ENCODE measurements at places on chromosomes 16 and 17.

DNA sequence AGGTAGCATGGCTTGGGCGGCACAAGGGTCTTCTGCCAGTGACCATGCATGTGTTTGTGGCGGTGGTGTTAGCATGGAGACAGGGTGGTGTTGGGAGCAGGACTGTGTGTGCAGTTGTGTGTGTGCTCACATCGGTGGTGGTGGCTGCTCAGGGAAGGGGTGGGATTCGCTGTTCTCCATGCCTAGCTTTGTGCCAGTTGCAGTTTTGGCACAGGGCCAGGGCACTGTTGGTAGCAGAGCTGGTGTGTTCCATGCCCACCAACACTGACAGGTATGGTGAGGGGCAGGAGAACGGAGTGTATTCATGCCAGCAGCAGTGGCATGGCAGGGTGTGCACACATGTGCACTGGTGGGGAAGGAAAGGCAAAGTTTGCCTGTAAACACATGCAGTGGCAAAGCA is 77.3 kb upstream of the TEKT1 start:
- DNase-seq: no peak

GRCh38 chr17:978103-979093 is 1.2 kb downstream of the NXN start:
- no peak for DNase-seq

- peak; percentile 42 for DNase-seq
These were observed at the start of gene PLCG2 for GRCh38 chr16:81778861-81779535. Gene PLCG2 (plus strand): TSS chr16:81779291. CDS start chr16:81785990, 6,699 bp downstream.

DNA sequence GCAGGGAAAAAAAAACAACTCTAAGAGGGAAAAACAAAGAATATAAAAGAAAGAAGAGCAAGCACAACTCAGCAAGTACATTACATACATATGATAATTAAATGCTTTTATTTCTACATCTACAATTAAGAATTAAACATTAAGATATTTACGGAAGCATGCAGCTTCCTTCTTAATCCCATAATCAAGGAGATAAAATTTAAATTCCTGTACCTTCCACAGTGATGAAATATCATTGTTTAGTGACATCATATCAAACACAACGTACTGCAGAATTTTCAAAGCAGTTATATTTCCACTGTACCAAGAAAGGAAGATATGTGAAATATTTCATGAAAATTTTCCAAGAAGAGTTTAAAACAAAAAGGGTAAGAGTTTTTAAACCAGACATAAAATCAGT is 26.0 kb downstream of the KANSL1 start:
- no peak for DNase-seq

DNA sequence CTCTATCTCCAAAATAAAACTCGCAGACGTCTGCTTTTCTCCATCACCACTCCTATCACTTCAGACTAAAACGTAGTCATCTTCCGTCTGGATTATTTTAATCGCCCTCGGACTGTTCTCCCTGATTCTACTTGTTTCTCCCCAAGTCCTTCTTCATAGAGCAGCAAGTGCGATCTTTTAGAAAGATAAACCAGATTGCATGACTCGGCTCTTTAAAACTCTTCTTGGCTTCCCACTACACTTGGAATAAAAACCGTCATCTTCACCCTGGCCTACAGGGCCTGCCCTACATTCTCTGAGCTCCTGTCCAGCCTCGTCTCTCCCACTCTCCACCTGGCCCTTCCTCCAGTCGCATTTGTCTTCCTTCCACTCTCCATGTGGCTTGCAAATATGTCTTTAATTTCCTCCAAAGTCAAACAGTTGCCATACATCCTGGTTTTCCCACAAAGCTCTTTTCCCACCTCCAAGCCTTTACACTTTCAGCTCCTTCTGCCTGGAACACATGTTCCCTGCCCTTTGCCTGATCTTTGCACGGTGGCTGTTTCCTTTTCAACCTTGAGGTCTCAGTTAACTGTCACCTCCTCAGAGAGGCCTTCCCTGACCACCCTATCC is 70.5 kb upstream of the DHX40 start:
- no peak for DNase-seq

- DNase-seq: no peak
These were observed 232.9 kb downstream of the UTP18 start for GRCh38 chr17:51493206-51493605.

- DNase-seq: no peak
These were observed 179.3 kb downstream of the TMEM132E start for GRCh38 chr17:34758718-34759117.

DNA sequence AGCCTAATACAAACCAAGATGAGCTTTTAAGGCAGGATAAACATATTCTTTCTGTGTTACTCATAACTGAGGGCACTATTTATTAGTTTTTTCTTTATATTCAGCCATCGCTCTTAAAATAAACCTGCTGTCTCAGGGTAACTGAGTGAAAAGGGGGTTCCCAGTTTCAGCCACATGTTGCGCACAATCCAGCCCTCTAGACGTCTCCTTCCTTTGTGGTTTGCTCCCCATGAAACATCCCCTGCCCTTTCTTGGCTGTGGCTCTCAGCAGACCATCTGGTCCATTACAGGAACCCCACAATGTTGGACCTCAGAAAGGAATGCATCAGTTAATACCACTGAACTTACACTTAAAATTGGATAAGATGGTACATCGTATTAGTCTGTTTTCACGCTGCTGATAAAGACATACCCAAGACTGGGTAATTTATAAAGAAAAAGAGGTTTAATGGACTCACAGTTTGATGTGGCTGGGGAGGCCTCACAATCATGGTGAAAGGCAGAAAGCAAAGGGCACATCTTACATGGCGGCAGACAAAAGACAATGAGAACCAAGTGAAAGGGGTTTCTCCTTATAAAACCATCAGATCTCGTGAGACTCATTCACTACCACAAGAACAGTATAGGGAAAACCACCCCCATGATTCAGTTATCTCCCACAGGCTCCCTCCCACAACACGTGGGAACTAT is 12.6 kb upstream of the IL21R start:
- DNase-seq: no peak

- DNase-seq: no peak
These were observed 1.6 kb downstream of the TRADD start for GRCh38 chr16:67157892-67158635.

DNA sequence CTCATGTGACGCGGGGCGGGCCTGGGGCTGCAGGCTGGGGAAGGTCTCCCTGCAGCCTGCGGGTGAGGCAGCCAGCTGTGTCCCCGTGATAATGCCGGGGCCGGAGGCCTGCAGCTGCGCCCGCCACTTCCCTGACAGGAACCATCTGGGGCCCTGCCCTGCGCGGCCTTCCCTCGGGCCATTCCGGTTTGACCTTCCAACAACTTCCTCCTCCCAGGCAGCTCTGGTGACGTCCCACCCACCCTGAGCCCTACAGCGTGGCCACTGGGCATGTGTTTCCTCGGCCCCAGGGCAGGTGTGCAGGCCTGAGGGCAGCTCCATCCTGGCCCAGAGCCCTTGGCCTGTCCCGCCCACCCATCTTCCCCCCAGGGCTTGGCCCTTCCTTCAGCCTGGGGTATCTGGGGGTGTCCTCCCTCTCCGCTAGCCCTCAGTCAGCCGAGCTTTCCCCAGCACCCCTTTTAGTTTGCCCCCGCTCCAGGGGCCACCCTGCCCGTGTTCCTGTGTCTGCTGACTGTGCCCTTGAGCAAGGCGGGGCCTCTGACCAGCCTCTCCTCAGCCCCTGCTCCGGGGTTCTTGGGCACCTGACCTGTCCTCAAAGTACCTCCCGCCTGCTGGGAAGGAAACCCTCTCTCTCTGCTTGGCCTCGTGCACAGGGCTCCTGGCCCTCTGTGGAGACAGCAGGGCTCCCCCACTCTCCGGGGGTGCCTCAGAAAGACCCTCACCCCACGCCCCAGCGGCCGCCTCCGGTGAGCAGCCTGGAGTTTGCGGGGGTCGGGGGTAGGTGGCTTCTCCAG is at the start of gene CBFA2T3:
TSS of gene CBFA2T3 (minus strand) at position 190 of the 794 bp plus-strand sequence. CDS start 400 bp downstream, outside the sequence.
- DNase-seq: no peak

DNA sequence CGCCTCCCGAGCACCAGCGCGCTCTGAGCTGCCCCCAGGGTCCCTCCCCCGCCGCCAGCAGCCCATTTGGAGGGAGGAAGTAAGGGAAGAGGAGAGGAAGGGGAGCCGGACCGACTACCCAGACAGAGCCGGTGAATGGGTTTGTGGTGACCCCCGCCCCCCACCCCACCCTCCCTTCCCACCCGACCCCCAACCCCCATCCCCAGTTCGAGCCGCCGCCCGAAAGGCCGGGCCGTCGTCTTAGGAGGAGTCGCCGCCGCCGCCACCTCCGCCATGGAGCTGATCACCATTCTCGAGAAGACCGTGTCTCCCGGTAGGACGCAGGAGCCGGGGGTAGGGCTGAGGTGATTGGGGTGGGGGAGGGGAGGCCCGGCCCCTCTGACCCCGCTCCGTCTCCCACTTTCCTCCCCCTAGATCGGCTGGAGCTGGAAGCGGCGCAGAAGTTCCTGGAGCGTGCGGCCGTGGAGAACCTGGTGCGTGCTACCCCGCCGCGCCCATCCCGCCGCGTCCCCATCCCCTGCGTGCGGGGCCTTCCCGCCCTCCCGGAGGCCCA is 329 bp downstream of the KPNB1 start:
- peak; percentile 57 for DNase-seq

GRCh38 chr17:2883544-2884213 is 87.4 kb downstream of the RAP1GAP2 start:
- peak; percentile 37 for DNase-seq

DNA sequence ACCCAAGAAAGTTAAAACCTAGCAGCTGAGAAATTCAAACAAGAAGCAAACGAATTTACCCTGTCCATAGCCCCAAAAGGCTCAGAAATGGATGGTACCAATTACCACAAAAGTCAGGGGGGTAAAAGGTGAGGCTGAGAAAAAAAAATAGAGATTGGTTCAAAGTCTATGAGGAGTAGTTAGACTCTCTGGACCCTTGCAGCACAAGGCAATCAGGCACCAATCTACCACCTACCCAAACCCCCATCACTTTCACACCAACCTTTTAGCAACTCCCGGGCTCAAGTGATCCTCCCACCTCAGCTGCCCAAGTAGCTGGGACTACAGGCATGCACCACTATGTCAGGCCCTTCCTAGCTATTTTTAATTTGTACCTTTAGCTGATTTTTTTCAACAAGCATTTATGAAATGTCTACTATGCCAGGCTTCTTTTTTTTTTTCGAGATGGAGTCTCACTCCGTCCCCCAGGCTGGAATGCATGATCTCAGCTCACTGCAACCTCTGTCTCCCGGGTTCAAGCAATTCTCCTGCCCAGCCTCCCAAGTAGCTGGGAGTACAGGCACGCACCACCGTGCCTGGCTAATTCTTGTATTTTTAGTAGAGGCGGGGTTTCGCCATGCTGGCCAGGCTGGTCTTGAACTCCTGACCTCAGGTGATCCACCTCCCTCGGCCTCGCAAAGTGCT is 40.8 kb downstream of the USP32 start:
- no peak for DNase-seq

- no peak for DNase-seq
These were observed 11.1 kb downstream of the CD300LG start for GRCh38 chr17:43857957-43858600.

DNA sequence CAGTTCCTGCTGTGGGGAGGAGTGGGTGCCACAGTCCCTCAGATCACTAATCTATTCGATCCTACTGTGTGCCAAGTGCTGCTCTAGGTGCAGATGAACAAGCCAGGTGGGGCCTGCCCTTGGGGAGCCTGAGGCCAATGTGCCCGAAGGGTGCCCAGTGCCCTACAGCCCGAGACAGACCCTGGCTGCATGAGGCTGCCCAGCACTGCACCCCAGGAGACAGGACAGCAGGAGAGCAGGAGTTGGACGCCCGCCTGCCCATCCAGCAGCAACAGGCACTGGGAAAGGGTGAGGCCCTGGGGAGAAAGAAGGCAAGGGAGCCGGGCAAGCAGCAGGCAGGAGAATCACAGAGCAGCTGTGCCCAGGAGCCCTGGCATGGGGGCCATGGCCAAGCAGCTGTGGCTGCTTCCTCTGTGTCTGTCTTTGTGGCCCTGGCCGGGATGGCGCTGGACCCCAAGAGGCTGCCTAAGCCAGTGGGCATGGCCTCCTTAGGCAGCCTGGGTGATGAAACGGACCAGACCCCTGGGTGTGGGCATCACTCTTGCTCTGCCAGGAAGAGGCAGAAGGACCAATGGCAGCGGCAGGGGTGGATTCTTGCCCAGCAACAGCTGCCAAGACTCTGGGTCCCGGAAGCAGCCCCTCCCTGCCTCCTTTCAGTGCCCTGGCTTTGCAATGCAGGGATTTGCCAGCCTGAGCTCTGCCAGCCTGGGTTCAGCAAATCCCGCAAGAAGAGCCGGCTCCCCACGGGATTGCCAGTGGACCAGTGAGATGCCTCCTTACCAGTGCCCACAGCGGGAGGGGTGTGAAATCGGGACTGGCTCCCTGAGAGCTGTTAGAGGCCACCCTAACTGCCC is 179.6 kb upstream of the TNRC6C start:
- DNase-seq: no peak

DNA sequence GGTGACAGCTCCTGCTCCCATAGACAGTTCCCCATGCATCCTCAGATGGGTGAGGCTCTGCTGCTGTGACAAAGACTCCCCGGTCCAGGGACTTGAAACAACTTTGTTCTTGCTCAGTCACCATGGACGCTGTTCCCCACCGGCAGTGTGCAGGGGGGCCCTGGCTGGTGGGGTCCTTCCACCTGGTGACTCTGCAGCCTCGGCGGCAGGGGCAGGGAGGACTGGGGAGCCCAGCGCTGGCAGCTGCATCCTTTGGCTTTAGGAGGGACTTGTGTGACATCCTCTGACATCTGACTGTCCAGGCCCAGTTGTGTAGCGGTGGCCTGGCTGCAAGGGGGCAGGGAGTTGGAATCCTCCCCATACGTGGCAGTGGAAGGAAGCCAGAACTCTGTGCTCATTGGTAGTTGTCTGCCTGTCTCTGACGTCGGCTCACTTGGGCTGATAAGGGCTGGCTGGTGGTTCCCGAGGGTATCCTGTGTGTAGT is 107.3 kb downstream of the CMIP start:
- DNase-seq: no peak

- DNase-seq: no peak
These were observed 48.9 kb upstream of the MSI2 start for GRCh38 chr17:57207396-57207795.

GRCh38 chr17:34255381-34255732 is 272 bp downstream of the CCL2 start:
- DNase-seq: no peak

GRCh38 chr17:10238661-10239060 is 40.3 kb upstream of the GAS7 start:
- no peak for DNase-seq

- DNase-seq: no peak
These were observed 16.9 kb upstream of the CPD start for GRCh38 chr17:30361766-30362279.

Measured in NCI-H510A treated with DMSO at 0.1 percent for 48 hours (cell line).